Fibroblast of skin of left biceps (primary cell): ENCODE measurements at places on chromosomes 5 and 9.

DNA sequence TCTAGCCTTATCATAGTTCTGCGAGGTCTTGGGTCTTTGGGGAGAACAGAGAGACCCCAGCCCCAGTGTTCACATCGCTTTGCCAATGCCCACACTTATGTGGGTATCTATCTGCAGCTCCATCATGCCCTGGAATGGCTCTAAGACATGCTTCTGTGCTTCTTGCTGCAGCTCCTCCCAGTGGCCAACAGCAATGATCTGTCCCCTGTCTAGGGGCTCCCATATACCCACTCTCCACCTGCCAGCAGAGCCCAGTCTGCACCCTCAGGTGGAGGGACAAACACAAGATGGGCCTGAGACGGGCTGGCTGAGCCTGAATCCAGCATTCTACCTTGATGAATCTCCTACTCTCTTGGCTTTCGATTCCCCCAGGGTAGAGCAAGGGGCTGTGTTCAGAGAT is 14.6 kb upstream of the DAP start:
- DNase-seq, result no peak

- DNase-seq, result no peak
Observed at GRCh38 chr5:54932789-54933188, 52.6 kb downstream of the ESM1 start.

- DNase-seq, result no peak
Observed at GRCh38 chr9:33468797-33469621, 4.7 kb downstream of the NOL6 start.

GRCh38 chr9:135989157-135989556 is 28.0 kb upstream of the UBAC1 start:
- no peak for DNase-seq

- no peak for DNase-seq
Observed at GRCh38 chr9:33277484-33277883, 12.6 kb downstream of the CHMP5 start.

- no peak for DNase-seq
Observed at GRCh38 chr5:100448111-100448528, 87.1 kb upstream of the FAM174A start.

GRCh38 chr5:128534726-128535125 is 3.3 kb downstream of the FBN2 start:
- DNase-seq, result no peak

DNA sequence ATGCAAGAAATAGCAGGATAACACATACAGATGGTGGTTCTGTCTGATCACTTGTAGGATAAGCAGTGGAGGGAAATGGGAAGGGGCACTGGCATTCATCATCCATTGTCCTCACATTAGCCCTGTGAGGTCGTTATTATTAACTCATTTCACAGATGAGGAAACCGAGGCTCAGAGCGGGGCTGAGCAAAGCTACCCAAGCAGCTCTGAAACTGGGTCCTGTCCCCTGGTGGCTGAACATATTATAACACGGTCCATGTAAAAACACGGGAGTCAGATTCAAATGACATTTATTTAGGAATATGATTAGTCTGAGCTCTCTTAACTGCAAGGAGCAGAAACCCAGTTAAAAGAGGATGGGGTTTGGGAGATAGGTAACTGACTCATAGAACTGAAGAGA is 43.1 kb downstream of the HRH2 start:
- no peak for DNase-seq

DNA sequence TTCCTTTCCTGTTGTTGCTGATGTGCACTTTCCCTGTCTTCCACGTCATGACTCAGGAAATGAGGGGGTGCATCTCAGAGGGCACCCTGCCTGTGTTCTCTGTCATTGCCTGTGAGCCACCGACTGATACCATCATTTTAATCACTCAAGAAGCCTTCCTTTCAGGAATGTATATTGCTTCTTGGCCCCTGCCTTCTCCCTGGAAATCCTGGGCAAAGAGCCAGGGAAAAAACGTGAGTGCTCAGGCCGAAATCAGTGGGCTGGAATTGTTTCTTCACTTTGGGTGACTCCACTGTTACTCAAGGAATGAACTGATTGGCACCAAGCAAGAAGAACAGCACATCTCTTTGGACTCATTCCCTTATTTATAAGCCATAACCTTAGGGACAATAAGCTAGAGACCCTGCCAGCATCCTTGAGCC is 126.1 kb downstream of the SNX18 start:
- DNase-seq, result peak; percentile 79

- no peak for DNase-seq
Observed at GRCh38 chr9:75891771-75892215, 1.3 kb downstream of the PCSK5 start.

DNA sequence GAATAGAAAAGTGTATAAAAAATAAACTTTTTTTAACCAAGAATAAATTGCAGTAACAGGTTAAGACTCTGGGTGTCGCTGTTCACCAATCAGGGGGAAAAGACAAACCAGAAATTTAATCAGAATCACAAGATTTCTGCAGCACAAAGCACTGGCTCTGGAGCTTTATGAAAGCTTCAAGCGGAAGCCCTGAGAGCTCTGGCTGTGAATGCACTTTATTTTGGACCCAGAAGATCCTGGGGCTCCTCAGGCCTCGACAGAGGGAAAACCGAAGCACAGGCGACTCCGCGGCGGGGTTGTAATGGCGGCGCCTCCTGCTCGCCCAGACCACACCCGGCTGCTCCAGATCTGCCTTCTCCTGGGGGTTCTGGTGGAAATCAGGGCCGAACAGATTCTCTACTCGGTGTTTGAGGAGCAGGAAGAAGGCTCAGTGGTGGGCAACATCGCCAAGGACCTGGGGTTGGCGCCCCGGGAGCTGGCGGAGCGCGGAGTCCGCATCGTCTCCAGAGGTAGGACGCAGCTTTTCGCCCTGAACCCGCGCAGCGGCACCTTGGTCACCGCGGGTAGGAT is at the start of gene PCDHGA4:
PCDHGA4 (plus strand) TSS at position 122 of the 570 bp plus-strand sequence; CDS start at position 209, 87 bp downstream.
- DNase-seq, result no peak

DNA sequence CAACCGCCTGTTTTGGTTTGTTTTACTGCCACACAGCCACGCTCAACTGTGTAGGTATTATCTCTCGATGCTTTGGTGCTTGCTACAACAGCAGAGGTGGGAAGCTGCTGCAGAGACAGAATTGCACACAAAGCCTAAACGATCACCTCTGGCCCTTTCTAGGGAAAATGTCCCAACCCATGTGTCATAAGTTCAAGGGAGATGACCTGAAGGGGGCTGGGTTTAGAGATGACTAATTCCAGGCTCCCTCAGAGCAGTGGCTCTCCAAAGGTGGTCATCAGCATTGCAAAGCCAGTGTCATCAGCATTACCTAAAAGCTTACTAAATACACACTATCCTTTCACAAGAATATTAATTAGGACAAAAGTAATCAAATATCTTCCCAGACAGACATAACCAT is 10.9 kb downstream of the ZNF622 start:
- DNase-seq, result no peak

GRCh38 chr5:1919750-1920149 is 37.0 kb upstream of the IRX4 start:
- DNase-seq, result no peak

GRCh38 chr5:37915097-37915736 is 75.4 kb upstream of the GDNF start:
- no peak for DNase-seq

- no peak for DNase-seq
Observed at GRCh38 chr5:74490814-74491213, 149.7 kb downstream of the ENC1 start.

DNA sequence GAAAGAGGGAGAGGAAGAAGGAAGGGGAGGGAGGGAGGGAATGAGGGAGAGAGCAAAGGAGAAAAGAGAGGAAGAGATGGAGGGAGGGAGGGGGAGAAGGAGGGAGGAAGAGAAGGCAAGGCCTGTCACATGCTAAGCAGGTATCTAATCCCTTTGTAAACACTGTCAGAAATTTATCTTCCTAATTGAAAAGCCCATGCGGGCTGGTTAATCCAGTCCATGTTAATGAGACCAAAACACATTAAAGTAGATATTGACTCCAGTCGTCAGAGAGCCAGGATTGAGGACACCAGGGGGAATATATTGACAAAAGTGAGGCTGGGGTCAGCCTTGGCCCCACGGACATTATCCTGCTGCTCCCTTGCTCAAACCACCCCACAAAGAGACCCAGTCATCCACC is 37.4 kb upstream of the ALDH1B1 start:
- DNase-seq, result no peak

DNA sequence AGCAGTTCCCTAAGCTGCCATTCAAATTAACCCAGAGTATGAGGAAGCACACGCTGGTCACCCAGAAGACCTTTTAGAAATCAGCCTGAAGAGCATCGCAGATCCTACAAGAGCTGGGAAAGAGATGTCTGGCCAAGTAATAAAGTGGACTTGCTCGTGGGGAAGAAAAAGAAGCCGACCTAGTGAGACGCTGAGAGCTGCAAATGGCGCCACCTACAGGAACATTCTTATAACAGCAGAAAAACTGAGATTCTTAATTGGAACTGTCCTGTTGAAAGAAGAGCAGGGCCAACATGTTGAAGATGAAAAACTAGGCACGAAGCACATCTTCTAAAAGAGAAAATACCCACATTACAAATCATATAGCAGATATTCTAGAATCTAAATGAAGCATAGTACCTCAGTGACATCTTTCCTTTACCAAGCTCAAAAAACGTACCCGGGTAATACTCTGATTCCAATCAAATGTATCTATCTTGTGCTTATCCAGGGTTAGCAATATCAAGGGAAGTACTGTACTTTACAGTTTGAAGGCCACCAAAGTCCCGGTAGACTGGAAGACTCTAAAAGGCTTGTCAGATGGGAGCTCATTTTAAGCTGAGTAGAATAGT is 3.9 kb upstream of the GNAQ start:
- DNase-seq, result no peak

DNA sequence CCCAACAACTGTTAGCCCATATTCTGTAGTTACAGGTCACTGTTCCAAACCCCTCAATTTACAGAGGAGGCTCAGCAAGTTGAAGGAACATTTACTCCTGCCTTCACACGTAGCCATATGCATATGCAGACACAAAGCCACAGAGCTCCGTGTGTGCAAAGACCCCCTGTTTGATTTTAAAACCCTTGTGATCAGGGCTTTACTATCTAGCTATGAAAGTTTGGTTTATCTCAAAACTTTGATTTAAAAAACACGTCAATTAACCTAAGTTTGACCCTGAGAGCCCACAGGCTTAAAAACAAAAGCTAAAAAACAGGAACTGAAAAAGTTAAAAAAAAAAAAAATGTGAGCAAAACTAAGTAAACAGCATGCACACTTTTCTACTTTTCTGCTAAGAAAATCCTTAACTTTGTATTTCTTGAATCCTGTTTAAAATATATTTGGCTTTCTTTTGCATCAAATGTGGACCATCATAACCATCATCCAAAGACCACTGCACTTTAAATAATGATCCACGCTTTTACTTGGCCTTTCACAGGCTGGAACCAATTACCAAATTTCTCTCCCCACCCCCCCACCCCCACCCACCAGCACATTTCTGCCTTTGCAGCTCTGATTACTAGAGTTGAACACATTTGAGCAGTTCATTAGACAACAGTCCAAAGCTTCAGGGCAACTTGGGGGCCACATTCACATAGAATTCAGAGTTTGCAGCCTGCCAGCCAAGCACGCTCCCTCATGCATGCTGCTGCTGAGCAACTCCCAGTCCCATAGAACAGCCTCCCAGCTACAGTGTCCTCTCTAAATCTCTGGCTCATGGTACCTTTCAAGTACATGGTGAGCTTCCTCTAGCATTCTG is 128.8 kb upstream of the MAP3K1 start:
- no peak for DNase-seq

- DNase-seq, result no peak
Observed at GRCh38 chr9:131666029-131666428, 73.8 kb downstream of the RAPGEF1 start.
